NCI-H524 (cell line): ENCODE measurements at places on chromosomes 5 and 9.

- peak; percentile 20 for DNase-seq
Observed at GRCh38 chr9:87498046-87498810, 561 bp downstream of the DAPK1 start.

GRCh38 chr5:142461028-142461590, 136.3 kb upstream of the SPRY4 start:
- no peak for DNase-seq

DNA sequence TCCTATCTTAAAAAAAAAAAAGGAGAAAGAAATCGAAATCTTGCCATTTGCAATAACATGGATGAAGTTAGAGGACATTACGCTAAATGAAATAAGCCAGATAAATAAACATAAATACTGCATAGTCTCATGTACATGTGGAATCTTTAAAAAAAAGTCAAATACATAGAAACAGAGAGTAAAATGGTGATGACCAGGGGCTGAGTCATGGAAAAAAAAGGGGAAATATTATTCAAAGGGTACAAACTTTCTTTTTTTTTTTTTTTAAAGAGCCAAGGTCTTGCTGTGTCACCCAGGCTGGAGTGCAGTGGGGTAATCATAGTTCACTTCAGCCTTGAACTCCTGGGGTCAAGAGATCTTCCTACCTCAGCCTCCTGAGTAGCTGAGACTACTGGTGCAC, 310.1 kb downstream of the ZNF608 start:
- DNase-seq, result no peak

- DNase-seq, result no peak
Observed at GRCh38 chr9:93031629-93032430, 26.7 kb upstream of the SUSD3 start.

GRCh38 chr9:29393064-29393463, 1819.8 kb upstream of the C9orf72 start:
- no peak for DNase-seq

DNA sequence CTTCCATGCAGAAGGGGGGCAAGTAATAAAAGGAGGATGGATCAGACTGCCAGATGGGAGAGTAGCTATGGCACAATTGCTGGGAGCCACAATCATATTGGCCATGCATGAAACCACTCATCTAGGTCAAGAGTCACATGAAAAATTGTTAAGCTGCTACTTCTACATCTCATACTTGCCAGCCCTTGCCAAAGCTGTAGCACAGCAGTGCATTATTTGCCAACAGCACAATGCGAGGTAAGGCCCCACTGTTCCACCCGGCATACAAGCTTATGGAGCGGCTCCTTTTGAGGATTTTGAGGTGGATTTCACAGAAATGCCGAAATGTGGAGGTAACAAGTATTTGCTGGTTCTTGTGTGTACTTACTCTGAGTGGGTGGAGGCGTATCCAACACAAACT, 109.9 kb upstream of the EPB41L4A start:
- no peak for DNase-seq

GRCh38 chr9:13430368-13431221, 151.1 kb upstream of the MPDZ start:
- DNase-seq, result no peak

DNA sequence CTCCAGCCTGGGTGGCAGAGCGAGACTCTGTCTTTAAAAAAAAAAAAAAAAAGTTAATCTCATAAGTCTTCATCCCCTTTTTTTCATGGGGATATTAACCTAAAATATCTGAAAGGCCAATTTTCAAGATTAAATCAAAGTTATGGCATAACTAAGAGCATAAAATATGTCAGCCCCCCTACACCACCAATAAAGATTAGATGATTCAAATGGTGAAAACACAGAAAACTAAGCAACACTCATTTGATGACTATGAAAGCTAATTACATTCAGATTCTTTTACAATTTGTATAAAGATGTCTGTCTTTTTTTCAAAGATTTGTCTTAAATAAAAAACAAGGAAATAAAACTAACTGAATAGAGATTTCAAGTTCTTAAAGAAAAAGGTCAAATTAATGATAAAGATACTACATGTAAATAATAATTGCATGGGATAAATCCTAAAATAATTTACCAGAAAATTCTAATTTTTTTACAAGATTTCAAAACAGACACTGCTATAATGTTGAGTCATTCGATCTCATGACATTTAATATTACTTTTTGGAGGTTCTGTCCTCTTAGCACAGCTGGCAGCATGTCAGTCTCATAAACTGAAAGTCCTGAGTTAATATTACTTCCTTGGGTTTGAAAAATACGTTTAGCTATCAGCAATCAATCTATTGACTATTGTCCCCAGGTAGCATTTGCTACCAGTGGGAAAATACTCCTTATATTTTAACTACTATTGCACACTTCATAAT, 112.9 kb downstream of the KIAA0825 start:
- no peak for DNase-seq

- no peak for DNase-seq
Observed at GRCh38 chr9:106953174-106953573, 90.2 kb downstream of the ZNF462 start.

GRCh38 chr5:111572561-111572960, 60.2 kb upstream of the STARD4 start:
- DNase-seq, result no peak

DNA sequence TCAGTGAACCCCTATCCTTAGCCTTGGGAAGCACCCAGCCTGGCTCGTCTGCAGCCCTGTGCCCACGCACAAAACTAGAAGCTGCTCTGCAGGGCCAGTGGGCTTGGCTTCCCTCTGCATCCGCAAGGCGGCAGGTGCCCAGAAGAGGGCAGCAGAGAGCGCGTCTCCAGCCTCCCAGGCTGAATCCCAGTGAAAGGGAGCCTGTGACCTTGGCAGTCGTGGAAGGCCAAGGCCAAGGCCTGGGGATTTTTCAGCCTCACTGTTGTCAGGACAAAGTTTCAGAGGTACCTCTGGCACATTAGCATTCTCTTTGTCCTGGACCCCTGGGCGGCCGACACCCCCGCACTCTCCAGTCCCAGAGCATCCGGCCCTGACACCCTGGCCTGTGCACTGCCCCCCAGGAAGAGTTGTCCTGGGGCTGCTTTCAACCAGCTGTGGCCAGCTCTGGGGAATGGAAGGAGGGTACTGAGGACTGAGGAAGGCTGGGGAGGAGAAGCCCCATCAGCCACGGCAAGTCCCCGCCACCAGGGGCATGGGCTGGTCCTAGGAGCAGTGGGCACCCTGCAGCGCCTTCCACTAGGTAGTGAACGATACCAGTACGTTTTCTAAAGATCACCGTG, 63.6 kb upstream of the IL17B start:
- DNase-seq, result peak; percentile 59

DNA sequence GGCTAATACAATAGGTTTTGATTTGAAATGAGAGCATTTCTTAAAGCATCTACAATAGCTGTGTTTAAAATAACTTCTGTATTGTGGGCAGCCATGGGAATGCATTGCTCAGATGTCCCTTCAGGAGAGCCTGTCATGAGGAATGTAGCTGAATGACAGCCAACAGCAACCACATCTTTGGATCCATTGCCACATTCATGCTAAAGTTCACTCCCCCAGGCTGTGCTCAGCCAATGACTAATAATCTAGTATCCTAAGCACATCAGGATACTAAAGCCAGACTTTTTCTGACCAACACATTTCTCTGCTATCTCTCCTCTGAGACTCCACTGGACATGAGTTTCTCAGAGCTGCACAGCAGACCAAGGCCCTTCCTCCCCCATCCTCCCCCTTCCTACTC, 45.5 kb downstream of the HTR1A start:
- DNase-seq, result no peak

DNA sequence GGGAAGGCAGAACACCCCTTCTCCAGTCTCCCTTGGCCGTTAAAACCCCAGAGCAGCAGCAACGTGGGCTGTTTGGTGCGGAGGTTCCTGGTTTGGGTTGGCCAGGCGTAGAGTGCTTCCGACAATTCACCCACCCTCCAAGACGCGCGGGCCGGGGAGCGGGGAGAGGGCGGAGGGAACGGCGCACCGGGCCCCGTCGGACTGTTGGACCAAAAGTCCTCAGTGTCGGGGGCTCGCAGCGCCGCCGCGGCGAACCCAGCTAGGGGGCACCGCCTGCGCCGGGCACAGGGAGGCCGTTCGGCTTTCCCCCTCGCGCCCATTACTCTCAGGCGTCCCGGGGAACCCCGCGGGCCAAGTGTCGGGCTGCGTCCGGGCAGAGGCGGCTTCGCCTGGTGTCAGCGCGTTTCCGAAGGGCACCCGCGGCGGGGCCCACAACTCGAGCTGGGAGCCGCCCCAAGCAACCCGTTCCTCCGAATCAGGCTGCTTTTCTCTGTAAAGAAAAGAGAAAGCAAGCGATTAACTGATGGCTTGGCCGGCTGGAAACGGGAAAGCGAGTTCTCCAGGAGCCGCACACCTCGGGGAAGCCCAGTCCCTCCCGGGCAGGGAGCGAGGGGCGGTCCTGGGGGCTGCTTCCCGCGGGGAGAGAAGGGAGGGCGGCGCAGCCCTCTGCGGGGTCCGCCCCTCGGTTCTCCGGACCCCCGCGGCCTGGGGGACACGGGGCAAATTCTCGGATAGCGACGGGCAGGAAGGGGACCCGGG, 145.5 kb downstream of the ERCC6L2 start:
- DNase-seq, result peak; percentile 39

DNA sequence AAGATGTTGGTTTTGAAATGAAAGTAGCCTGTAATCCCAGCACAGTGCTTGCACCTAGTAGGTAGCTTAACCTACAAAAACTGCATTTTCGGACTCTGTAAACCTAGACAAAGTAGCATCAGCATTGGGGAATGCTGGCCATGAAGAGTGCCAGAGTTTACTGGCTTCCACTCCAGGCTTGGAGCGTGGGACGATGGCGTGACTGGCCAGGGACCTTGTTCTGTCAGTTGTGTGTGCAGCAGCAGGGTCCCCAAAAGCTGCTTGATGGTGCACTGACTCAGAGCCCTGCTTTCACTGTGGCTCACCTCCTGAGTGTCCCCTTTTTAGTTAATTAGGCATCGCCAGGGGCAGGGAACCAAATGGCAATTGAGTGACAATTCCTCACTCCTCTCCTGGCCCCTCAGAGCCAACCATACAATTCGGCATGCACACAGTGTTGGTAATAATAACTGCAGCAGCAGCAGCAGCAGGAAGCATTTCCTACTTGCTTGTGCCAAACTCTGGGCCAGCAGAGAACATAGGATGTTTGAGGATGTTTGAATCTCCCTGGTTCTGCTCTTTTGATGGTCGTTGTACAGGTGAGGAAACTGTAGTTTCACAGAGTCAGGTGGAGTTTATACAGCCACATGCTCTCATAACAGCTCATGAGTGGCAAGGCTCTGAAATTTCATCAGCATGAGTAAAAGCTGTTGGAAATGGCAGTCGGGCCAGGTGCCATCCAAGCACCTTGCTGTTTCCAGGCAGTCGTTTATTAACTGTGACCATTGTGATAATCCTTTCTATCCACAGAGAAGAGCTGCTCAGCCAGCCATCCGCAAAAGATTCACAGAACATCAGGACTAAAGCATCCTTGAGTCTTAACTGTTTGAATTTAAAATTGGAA, 4.2 kb downstream of the UBE2QL1 start:
- DNase-seq, result peak; percentile 75

DNA sequence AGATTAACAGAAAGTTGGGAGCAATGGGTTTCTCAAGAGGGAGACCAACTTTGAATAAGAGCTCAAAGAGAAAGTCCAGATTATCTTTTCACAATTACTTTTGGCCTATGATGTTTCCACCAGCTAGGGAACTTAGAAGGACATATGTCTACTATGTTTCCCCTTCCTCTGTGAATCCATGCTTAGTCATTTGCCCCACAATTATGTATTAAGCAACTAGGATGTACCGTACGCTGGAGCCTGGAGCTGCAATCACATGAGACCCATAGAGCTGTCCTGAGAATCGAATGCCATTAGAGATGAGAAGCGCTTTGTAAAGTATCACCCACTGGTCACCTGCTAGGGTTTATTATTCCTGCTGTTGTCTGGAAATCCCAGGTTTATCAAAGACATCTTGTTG, 78.8 kb downstream of the PDE6A start:
- no peak for DNase-seq

GRCh38 chr9:78666818-78667414, 370.0 kb downstream of the PSAT1 start:
- no peak for DNase-seq

DNA sequence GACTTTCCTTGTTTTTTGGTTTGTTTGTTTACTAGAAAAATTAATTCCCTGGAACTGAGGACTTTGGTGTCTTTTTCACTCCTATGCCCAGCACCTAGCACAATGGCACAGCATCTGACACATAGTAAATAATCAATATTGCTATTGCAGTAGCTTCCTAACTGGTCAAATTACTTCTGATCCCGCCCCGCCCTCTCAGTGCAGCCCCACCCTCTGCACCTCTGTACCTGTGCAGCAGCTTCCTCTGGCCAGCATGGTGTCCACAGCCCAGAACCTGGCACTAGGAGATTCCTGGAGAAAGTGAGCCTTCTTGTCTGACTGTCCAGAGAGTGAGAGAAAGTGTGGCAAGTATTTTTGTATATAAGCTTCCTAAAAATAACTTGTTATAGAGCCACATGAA, 343.2 kb downstream of the ZNF608 start:
- DNase-seq, result no peak

DNA sequence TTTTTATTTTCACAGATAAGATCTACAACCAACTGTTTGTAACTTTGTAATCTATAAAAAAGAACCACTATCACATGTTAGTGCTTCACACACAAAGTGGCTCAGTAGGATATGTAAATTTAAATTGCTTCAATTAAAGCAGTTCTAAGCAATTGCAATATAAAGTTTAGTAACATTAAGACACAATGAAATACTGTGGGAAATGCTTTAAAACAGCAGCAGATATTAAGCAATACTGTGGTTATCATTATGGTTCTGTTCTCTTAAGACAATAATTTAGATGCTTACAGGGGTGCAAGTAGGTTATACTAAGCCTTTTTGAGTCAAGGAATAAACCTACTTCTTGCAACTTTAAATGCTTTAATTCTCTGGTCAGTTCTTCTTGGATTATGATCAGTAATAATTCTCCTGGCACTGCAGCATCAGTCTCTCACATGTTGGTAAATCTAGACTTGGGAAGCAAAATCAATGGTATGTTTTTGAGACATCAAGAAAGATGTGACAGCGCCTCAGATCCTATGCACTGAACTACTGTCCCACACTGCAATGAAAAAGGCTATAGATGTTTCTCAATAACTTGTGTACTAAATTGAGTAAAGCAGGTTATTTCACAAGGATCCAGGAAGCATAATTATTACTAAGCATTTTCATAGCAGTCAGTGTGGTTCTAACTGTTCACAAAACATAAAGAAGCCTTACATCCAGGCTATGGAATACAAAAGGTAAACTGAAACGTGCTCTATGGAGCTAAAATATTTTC, 338.7 kb upstream of the PDE4D start:
- no peak for DNase-seq

DNA sequence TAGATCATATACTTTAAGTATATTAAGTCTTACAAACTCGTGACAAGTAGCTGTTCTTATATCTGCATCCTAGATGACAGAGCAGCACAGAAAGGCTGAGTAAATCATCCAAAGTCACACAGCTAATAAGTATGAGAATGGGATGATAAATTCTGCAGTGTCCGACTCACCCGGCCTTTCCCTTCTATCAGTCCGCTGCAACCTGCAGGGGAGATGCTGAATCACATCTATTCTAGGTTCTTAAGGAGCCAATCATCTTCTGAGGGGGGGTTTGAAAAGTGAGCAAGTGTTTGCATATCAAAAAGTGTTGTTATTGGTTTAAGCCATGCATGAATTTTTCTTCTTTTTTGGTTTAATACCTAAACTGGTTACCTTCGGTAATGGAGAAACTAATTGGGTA, 38.9 kb downstream of the ADAMTS16 start:
- no peak for DNase-seq

- DNase-seq, result no peak
Observed at GRCh38 chr9:93644397-93645088, 68.2 kb downstream of the PHF2 start.

- DNase-seq, result no peak
Observed at GRCh38 chr5:17113174-17113958, 104.1 kb upstream of the BASP1 start.

GRCh38 chr5:169099801-169100734, 200.9 kb downstream of the SLIT3 start:
- DNase-seq, result no peak
